ENCODE measurements at places on chromosomes 12 and 14.

DNA sequence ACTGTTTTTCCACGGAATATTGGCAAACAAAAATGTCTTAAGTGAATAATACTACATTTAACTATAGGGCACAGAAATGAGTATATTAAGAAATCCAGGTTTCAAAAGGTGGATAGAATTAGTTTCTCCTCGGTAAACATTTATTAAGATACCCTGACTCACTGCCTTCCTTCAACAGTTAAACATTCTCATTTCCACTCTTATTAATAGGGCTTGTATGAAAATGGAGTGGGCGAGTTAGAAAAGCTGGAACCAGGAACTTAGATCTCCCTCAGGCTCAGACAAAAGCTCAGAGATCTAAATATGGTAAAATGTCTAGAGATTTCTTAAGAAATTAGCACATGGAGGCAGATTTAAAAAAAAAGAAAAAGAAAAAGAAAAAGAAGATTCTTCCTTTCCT, 78.8 kb downstream of the RMST start:
- no peak for DNase-seq

- no peak for DNase-seq
Observed at GRCh38 chr12:13218641-13219040, 22.1 kb downstream of the EMP1 start.

DNA sequence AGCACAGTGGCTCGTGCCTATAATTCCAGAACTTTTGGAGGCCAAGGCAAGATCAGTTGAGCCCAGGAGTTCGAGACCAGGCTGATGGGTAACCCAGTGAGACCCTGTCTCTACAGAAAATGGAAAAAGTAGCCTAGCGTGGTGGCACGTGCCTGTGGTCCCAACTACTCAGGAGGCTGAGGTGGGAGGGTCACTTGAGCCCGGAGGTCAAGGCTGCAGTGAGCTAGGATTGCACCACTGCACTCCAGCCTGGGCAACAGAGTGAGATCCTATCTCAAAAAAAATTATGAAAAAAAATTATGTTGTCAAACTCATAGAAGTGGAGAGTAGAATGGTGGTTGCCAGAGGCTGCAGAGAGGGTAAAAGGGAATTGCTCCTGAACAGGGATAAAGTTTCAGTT, 3.6 kb upstream of the LRCOL1 start:
- no peak for DNase-seq

DNA sequence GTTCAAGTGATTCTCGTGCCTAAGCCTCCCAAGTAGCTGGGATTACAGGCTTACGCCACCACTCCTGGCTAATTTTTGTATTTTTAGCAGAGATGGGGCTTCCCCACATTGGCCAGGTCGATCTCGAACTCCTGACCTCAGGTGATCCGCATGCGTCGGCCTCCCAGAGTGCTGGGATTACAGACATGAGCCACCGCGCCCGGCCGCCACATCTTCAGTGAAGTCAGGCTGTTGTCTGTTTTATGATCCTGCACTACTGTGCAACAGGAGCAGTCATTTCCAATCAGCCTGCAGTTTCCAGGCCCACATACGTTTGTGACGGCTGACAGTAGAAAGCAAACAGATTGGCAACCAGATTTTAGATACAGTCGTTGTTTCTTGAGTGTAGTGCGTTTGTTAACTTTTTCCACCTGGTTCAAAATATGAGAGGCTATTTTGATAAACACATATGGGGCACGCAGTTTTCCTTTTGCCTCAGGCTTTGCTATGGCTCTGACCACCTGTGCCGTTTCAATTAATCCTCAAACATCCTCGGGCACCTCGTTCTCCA, 74.8 kb downstream of the LGMN start:
- DNase-seq, result no peak

DNA sequence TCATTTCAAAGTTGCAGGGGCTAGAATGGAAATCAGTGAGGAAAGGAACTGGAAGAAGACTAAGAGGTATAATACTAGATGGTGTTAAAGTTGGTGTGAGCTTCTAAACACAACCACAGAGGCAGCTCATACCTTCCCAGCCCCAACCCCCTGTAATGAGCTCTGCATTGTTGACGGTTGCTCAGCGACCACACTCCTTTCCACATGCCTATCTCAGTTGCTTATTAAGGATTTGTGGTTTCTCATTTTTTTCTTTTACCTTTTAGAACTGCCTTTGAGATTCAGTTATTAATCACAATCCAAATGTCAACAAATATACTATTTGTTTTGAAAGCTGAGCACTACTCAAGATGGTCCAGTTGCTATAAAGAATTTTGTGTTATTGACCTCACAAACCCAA, 62.1 kb upstream of the KIF21A start:
- no peak for DNase-seq
